Right kidney (tissue), 9 donors: ENCODE measurements at places on chromosomes 13 and 19.

- no peak for DNase-seq
Observed at GRCh38 chr19:5166262-5166661, 174.3 kb downstream of the PTPRS start.

- no peak for DNase-seq
Observed at GRCh38 chr13:95155504-95155903, 145.7 kb downstream of the ABCC4 start.

DNA sequence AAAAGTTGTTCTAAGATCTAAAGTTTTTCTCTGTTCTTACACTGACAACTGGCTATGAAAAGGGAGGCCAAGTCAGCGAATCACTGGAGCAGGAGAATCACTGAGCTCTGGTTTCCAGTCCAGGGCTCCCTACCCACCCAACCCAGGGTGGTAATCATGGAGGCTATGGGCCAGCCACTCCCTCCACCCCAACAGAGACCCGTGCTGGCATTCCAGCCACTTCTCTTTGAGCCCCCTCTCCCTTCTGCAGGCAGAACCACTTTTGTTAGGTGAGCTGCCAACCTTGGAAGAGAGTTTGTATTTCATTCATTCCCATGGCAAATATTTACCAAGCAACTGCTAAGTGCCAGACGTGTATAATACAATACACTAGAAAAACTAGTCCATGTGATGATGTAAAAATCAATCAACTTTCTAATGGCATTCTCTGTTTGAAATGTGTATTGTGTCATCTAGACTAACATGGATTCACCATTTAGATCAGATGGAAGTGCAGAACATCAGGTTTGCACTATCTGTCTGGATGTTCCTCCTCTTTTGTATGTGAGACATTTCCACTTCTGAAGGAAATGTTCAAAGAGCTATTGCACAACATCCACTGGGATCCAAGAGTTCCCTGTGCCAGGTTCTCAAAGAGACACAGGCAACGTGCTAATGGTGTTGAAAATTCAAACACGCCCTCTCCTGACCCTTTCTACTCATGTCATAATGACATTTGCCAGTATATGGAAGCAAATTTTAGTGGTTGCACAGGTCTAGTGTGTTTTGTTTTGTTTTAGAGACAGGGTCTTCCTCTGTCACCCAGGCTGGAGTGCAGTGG lies 5.3 kb downstream of the MLNR start:
- no peak for DNase-seq

DNA sequence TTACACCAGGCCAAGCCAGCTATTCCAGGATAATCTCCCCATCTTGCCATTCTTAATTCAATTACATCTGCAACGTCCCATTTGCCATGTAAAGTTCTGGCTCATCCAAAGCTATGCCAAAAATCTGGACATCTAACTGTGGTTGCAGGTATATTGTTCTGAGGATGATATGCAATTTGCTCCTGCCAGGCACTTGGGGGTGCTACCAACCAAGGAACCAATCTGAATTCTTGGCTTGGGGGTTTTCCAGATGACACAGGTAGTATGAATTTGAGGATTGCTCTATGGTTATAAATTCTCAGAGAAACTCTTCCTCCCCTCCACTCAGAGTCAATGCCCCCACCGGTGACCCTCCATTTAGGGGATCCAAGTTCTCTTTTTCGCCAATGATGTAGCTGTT lies 33.0 kb downstream of the CRYL1 start:
- DNase-seq = no peak

- no peak for DNase-seq
Observed at GRCh38 chr13:60411983-60412382, 15.0 kb downstream of the TDRD3 start.

DNA sequence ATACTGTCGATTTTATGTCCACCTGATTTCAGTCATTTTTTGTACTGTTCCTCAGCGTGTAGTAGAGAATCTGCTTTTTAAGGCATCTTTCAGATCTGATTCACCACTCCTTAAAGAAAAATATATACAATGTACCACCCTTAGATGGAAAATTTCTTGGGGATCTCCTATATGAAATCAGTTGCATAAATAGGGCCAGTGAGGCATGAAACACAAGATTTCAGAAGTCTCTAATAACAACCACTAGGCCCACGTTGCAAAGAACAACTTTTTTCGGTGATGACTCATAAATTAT lies 1.4 kb downstream of the USP12 start:
- no peak for DNase-seq

- no peak for DNase-seq
Observed at GRCh38 chr19:51036519-51036918, 1.7 kb upstream of the KLK12 start.

DNA sequence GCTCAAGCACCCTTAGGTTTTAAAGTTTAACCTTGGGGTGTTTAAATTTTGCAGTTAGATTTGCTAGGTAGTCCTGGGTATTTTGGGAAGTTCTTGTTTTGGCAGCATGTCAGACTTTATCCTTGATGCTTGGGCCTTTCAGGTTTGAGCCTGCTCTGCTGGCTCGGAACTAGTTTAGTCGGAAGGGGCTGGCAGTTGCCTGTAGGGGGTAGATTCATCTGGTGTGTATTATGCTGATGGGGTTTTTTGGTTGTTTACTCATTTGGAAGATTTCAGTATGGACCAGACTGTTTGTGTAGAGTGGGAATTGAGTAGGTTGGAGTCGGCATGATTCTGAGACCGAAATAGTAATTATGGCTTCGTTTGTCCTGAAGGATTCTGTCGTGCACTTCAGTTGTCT lies 15.1 kb downstream of the ILF3 start:
- no peak for DNase-seq

- no peak for DNase-seq
Observed at GRCh38 chr13:99726282-99726894, 225.1 kb downstream of the TM9SF2 start.

GRCh38 chr13:18960637-18961227 lies 220.9 kb downstream of the TUBA3C start:
- DNase-seq = no peak

GRCh38 chr13:75788481-75788981 lies 152.4 kb downstream of the LMO7 start:
- no peak for DNase-seq

DNA sequence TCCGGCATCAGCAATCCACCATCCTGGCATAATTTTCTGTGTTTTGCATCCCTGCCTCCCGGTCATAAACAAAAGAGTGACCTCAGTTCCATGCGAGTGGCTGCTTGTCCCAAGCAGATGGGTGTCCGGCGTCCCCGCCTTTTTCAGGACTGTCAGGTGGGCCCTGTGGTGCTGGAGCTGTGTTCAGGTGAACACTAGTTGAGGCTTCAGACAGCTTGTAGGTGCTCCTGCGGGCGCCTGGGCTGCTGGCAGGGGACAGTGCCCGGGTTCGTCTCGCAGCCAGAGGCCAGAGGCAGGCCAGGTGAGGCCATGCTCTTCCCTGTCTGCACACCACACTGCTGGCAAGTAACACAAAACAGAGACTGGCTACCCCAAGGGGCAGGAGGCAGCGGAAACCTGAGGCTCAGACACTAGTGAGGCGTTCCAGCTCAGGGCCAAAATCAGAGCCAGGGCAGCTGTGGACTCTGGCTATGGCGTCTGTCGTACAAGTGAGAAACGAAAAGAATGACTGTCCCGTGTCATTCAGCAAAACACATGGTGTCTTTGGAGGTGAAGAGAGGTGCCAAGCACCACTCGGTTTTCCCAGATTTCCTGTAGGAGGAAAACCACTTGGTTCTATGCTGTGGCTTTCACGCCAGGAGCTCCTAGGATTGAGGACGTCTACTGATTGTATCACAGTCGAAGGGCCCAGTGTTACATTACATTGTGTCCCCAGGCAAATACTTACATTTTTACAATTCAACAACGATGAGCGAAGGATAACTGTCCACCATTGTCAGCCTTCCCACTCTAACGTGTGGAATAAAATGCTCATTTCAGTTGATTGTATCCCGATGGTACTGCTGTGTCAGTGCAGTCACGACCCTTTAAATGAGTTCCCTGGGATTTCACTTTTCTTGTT lies 104.0 kb downstream of the ATP11A start:
- no peak for DNase-seq

- DNase-seq = no peak
Observed at GRCh38 chr19:14139944-14140343, 3.6 kb upstream of the ASF1B start.

- DNase-seq = no peak
Observed at GRCh38 chr13:48682436-48682835, 28.7 kb downstream of the CYSLTR2 start.

DNA sequence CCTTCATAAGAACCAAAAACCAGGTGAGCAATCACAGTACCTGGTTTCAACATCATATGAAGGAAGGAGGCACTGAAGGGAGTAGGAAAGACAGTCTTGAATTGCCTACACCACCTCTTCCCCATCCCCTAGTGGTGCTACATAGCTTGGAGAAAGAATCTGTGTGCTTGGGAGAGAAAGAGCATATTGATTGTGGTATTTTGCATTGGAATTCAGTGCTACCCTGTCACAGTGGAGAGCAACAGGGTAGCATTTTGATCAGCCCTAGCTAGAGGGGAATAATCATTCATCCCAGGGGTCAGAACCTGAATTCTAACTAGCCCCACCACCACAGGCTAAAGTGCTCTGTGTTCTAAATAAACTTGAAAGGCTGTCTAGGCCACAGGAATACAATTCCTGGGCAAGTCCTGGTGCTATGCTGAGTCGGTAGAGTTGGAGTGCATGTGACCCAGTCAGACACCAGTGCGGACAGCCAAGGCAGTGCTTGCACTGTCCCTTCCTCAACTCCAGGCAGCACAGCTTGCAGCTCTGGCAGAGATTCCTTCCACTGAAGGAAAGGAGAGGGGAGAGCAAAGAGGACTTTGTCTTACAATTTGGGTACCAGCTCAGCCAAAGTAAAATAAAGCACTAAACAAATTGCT lies 158.7 kb downstream of the VWA8 start:
- DNase-seq = no peak

GRCh38 chr19:7622933-7623685 lies 6.2 kb downstream of the XAB2 start:
- no peak for DNase-seq

DNA sequence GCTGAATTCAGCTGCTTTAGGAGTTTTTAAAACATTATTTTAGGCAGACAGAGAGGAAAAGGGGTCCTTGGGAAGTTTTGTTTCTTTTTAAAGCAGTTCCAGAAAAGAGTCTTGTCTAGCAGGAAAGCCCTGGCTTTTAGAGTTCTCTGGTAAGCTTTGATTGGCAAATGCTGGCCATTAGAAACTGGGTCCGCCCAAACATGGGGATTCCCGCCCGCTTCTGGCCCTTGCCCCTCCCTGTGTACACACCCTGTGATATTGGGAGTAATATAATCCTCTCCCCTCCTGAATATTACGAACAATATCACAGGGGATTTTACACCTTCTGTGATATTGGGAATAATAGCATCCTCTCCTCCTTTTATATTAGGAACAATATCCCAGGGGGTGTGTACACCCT lies 58.9 kb downstream of the ERICH4 start:
- no peak for DNase-seq

- no peak for DNase-seq
Observed at GRCh38 chr13:46168341-46168740, 13.6 kb downstream of the LCP1 start.

DNA sequence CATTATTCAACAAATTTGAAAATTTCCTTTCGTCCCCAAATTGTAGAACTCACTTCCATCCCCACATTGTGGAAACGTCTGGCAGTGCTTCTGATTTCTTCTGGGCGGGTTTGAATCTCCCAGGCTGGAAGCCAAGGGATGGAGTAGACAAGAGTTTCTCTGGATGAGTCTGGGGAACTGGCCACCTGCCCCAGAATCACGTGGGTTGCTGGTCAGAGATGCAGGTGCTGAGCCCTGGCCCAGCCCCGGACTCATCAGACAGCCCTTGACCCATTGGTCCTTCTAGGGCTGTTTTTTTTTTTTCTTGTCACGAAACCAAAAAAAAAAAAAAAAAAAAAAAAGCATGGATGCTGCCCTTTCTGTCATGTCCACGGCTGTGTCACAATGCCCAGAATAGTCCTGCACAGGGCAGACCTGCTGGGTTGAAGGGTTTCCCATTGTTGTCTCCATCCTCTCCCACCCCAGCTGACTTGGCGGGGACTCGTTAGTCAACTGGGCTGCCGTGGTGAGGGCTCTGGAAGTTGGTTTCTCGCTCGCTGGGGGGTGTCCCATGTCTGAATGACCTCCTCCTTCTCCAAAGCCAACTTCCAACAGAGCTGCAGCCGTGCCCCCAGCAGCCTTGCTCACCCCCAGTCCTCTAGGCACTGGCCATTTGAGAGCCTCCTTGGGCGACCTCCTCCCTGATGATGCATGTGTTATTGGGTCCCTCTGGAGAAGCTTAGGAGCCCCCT lies 12.8 kb downstream of the CHST8 start:
- DNase-seq = no peak

DNA sequence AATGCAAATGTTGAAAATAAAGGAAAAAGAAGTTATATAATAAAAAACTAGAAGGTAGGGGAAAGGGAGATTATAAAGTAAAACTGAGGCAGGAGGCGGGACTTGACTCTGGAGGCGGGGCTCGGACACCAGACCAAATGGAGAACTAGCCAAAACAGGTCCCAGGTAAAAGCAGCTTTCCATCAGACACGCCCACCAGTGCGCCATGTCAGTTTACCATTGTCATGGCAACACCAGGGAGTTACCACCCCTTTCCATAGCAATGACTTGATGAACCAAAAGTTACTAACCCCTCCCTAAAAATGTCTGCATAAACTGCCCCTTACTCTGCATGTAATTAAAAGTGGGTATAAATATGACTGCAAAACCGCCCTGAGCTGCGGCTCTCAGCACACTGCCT lies 70.9 kb downstream of the PEPD start:
- DNase-seq = no peak

DNA sequence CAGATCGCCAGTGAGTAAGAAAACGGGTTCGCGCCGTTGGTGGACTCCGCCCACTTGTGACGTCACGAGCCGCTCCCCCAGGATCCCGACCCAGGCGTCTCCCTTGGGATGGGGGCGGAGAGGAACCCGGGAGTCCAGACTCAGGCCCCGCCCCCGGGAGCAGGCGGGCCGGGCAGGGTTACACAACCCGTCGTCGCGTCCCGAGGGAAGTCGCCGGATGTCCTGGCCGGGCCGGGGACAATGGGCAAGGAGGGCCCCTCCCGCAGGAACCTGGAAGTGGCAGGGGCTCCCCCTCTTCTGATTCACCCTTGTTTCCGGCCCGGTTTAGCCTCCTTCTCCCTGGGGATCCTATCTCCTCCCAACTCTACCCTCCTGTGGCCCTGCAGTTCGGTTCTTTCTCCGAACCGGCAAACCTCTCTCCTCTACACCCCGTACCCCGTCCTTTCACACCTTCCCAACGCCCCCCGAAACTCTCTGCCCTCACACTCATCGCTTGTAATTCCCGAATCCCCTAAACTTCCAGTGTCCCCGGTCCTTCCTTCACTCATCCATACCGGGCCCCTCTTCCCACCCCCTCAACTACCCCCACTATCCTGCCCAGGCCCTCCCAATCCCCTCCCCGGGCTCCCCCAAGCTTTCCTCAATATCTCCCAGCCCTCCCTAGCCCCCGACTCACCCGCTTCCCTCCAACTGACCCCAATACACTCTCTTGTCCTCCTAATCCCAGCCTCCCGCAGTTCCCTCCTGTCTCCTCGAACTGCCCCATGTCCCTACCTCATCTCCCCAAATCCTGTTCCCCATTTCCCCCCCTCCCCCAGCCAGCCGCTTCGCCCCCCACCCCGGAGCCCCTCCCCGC lies 20.0 kb upstream of the ERCC1 start:
- peak; percentile 89 for DNase-seq

- no peak for DNase-seq
Observed at GRCh38 chr13:19961489-19961888, 3.0 kb downstream of the ZMYM2 start.

- peak; percentile 25 for DNase-seq
Observed at GRCh38 chr19:2683430-2684003, 19.0 kb downstream of the GNG7 start.
